ENCODE measurements at places on chromosomes 5 and 9.

DNA sequence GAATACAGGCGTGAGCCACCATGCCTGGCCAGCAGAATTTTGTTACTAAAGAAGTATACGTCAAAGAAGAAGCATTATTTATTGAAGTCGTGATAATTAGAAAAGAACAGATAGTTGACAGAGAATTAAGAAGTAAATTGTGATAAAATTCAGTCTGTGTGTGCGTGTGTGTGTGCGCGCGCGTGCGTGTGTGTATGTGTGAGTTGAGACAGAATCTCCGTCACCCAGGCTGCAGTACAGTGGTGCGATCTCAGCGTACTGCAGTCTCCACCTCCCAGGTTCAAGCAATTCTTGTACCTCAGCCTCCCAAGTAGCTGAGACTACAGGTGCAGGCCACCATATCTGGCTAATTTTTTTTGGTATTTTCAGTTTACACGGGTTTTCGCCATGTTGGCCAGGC, 77.8 kb downstream of the ERBIN start:
- DNase-seq: no peak

DNA sequence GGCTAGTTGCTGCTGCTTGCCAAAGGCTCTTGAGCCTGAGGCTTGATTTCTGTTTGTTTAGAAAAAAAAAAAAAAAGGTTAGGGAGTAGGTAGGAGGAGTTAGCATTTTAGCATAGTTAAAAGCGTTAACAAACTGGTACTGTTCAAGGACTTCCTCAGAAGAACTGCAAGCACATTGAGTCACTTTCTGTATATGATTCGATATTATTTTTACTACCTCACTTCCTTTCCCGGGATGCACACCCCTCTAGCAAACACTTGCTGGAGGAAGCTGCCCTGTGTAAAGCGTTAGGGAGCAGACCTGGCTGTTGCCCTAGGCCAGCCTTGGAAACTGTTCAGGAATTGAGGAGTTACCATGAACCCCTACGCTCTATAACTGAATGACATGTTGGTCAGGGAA, 15.7 kb upstream of the CEP120 start:
- DNase-seq: no peak

- no peak for DNase-seq
Measured at GRCh38 chr9:87884578-87885459, 2.1 kb downstream of the SPATA31E1 start.

DNA sequence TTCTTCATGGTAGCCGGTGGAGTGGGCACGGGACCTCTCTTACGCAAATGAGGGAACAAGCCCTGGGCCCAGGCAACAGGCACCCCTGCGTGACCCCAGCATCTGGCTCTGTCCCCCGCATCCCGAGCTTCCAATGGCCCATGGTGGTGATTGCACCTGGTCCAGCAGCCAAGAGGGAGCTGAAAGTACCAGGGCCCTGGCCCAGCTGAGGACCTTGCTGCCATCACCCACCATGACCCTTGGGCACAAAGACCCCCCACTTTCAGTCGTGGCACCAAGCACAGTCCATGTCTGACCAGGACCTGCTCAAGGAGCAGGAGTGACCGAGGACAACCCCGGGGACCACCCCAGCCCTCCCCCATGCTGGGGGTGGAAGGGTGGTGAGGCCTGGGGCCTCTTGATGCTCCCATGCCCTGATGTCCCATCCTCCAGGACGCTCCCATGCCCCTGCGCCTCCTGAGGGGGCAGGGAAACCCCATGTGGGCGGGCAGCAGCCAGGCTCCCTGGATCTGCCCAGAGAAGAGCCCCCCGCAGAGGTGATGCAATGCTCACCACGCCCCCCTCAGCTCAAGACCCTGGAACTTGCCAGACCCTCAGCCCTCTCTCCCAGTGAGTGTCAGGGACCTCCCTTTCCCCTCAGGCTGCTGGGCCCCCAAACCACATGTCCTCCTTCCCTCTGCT, 123.9 kb downstream of the ADAMTS2 start:
- DNase-seq: no peak

- no peak for DNase-seq
Measured at GRCh38 chr5:2270467-2270866, 387.7 kb upstream of the IRX4 start.

Data from substantia nigra (tissue), 51 donors.